ENCODE measurements at places on chromosomes 1 and 21.

DNA sequence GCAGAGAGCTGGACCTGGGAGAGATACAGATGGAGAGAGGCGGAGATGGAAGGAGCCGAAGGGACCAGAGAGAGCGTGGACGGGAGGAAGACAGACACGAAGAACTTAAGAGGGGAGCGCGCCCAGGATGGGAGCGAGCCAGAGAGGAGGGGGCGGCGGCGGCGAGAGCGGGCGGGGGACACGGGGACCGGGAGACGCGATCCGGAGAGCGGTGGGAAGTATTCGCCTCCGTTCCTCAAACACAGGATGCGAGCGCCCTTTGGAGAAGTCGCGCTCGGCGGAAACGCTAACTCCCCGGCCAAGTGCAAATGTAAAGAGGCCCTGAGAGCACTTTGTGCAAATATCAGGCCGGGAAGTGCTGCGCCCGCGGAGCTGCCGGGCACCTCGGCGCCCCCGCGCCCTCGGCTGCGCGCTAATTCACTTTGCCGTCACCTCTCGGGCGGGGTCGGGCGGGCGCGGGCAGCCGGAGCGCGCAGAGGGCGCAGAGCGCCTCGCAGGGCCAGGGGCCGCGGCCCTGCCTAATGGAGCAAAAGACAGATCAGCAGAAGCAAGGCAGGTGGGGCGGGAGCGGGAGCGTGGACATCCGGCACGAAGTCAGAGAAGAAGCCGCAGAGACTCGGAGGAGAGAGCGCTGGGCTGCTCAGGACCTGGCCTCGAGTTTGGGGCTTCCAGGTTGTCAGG lies 281.2 kb downstream of the RRAGC start:
- no peak for DNase-seq

GRCh38 chr1:24503870-24504523 lies 1.4 kb downstream of the RCAN3 start:
- DNase-seq: no peak

GRCh38 chr1:36258960-36259344 lies 34.7 kb downstream of the THRAP3 start:
- no peak for DNase-seq

DNA sequence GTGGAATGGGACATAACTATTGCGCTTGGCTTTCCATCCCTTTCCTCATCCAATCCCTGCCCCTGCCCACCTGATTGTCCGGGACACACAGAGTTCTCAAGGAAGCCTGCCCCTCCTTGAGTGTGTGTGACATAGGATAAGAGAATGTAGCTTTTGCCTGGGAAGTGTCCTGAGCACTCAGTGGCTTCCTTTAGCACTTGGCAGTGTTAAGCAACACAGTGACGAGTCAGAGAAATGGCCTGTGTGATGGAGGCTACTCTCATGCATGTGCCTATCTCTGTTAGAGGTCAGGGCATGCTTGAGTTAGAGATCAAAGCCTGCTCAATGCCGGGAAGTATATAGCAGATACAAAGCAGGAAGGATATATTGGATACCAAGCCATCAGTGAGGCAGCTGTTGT lies 289.5 kb downstream of the SIPA1L2 start:
- no peak for DNase-seq

DNA sequence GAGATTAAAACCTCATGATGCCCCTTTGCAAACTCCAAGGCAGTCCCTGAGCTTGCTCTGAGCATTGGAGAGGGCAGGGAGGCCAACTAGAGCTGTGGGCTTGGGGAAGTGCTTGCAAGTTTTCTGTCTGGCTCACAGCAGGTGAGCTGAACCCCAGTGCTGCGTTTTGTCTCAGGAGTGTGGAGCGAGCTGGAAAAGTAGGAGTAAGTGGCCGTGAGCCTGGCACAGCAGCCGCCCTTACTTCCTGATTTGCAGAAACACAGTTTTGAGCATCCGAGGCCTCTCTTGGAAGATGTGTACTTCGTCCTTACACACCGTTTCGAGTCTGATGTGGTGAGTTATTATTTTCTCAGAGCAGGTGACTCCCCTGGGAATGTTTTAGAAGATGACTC lies 221.2 kb upstream of the C1orf174 start:
- no peak for DNase-seq

Measured in left renal pelvis (tissue), 4 donors.